ENCODE measurements at places on chromosomes 12 and 14.

- DNase-seq: no peak
Measured at GRCh38 chr14:36996133-36996856, 176.1 kb downstream of the SLC25A21 start.

DNA sequence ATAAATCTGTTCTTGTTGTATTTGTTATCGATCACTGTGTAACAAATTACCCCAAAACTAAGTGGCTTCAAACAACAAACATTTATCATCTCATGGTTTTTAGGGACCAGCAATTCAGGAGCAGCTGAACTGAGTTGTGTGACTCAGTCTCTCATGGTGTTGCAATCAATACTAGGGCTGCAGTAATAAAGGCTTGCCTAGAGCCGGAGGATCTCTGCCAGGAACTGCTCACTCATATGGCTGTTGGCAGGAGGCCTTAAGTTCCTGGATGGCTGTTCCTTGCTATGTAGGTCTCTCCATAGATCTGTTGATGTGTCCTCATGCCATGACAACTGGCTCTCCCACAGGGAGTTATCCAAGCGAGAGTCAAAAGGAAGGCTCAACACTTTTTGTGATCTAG is 3.8 kb upstream of the PSMC6 start:
- no peak for DNase-seq

- no peak for DNase-seq
Measured at GRCh38 chr12:92064422-92064821, 81.2 kb downstream of the BTG1 start.

- DNase-seq: no peak
Measured at GRCh38 chr14:76701981-76702380, 59.3 kb upstream of the VASH1 start.

DNA sequence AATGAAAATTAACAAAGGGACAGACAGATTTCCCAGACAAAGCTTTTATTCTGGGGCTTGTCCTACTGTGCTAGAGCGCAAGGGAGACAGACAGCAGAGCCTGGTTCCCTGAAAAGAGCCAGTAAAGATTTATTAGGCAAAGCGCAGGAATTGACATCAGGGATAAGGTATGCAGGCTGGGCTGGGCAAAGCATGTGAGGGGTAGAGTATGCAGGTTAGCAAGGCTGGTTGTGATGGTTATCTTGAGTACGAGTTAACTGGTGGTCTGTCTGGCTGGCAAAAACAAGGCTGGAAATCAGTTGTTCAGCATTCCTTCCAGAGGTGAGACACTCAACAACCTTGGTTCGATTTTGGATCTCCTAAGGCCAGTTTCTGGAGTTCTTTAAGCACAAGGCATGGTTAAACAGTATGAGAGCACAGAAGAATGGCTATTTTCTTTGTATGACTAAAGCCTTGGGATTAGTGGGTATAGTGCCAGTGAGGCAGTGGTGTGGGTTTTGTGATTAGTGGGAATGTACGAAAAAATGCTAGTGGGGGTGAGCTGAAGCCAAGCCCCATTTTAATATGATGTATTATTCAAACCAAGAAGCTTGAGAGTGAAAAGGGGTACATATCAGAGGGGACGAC is 30.9 kb downstream of the BTBD7 start:
- no peak for DNase-seq

Data from stimulated activated CD8-positive, alpha-beta memory T cell treated with anti-CD3 and anti-CD28 coated beads, Interleukin-12 subunit alpha, Interleukin-12 subunit beta, amount 100 ng/mL, for 4 hours (primary cell).